GM04503 (cell line): ENCODE measurements at places on chromosomes 11 and 22.

DNA sequence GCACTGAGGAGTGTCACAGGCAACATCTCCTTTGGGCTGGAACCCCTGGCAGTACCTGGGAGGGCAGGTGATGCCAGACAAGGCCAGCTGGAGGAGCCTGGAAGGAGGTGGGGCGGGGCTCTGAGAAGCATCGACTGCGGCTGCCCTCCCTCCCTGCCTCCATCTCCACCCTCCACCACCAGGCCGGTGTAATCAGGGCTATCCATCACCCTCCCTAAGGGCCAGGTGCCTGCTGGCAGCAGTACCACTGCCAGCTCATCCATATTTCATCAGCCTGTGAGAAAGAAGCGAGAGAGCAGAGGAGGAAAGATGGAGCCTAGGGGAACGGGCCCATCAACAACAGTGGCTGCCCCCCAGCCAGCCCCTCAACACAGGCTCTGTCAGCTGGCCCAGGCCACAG, 51.4 kb upstream of the RASD2 start:
- DNase-seq = no peak

DNA sequence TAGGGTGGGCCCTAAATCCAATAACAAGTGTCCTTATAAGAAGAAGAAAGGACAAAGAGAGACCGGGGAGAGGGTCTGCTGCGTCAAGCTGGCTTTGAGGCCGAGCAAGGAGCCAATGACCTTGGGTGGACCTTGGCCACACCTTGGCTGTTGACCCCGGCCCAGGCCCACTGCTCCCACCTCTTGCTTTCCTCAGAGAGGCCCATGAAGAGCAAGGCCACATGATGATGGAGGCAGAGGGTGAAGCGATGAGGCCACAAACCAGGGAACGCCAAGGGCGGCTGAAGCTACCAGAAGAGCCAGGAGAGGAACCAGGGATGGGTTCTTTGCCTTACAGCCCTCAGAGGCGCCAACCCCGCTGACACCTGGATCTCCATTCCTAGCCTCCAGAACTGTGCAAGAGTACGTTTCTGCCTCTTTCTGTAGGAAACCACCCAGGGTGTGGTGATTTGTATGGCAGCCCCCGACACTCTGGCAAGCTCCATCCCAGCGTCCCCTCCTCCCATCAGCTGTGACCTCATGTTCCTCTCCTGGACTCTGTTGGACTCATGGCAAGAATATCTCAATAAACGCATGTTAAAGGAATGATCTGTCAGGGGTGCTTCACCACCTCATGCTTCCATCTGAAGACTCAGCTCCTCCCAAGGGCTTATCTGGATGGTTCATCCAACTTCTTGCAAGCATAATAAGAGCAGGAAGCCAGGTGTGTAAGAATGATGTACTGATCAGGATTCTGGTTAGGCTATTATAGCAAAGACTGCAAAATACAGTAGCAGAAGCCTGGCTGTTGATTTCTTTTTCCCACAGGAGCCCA, 41.6 kb upstream of the LINC01488 start:
- DNase-seq = no peak

GRCh38 chr11:72848846-72849466, 34.7 kb downstream of the ATG16L2 start:
- no peak for DNase-seq

DNA sequence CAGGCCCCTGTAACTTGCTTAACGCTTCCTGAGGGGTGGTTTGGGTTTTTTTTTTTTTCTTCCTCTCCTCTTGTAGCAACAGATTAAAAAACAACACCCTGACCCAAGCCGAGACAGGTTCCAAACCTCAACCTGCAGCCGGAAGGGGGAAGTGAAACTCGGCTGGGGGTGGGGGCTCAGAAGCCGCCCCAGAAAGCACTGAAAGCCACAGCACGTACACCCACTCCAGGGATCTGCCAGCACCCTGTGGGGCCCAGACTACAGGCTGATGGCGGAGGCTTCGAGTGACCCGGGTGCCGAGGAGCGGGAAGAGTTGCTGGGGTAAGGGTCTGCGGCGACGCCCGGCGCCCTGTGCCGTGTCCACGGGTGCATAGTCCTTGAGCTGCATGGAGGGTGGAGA, at the start of gene LSP1:
Gene LSP1, plus strand, starts transcription at position 208 of the 400 bp plus-strand sequence. Its CDS starts 61 bp downstream, at position 269.
- no peak for DNase-seq
